ENCODE measurements at places on chromosomes 4 and X.

- DNase-seq: no peak
Measured at GRCh38 chr4:24063731-24064130, 173.9 kb upstream of the PPARGC1A start.

DNA sequence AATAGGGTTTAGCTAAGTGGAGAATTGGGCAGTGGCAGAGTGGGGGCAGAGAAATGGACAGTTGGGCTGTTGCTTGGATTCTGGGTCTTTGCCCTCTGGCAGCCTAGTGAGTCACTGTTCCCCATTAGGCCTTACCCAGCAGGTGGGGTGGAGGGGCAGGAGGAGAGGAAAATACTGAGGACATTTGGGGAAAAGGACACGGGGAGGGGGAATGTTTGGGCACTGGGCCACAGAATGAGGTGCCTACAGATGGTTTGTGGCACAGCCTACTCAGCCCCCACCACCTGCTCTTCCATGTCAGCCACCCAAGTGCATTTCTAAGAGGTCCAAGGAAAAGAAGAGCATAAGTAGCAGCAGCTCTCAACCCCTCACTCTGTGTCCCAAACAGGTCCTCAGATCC lies 13.0 kb downstream of the SLC16A2 start:
- DNase-seq: no peak

DNA sequence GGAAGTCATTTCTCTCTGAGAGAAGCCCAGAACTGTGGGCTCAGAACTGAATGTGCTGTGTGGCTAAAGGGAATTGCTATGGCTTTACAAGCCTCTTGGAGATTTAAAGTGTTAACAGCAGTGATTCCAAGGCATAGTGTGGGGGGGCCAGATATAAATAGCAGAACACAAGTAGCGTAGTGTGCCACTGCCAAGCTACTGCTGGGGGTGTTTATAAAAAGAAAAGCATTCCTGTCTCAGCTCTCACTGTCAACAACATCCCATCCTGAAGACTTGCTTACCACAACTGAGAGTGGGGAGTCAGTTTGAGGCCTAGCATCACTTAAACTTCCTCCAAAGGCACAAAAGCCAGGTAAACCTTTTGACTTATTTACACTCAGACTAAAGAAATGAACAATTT lies at the start of gene ART3:
TSS of gene ART3 (plus strand) at position 242 of the 400 bp plus-strand sequence. CDS start 1,181 bp downstream, outside the sequence.
- no peak for DNase-seq

- DNase-seq: no peak
Measured at GRCh38 chr4:74990276-74990875, 57.5 kb downstream of the PARM1 start.

Data from stimulated activated CD8-positive, alpha-beta memory T cell treated with anti-CD3 and anti-CD28 coated beads, Interleukin-7, amount 100 ng/mL, for 24 hours (primary cell).